ENCODE measurements at places on chromosomes 7 and 10. TPM values are rescaled to one million over a fixed set of nuclear protein-coding genes. Genes with fewer than 3 reads are reported as not detected.

DNA sequence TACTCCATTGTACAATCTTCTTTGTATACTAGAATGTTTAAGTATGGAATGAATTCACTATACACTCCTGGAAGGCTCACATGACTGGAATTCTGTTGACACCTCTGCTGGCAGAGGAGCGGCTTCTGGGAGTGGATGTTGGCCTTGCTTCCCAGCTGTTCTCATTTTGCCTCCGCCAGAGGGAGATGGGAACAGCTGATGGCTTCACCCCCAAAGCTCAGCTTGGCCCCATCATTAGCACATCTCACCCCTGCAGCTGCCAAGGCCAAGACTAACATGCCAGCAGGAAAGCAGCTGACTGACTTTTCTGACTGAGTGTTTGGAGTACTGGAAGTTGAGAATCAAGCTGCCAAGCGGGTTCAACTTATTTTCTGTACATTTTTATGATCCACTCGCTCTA lies 15.1 kb downstream of the ADAM12 start:
- no peak for DNase-seq

- no peak for DNase-seq
These were observed 52.3 kb upstream of the SLC35B4 start for GRCh38 chr7:134368851-134369544.

DNA sequence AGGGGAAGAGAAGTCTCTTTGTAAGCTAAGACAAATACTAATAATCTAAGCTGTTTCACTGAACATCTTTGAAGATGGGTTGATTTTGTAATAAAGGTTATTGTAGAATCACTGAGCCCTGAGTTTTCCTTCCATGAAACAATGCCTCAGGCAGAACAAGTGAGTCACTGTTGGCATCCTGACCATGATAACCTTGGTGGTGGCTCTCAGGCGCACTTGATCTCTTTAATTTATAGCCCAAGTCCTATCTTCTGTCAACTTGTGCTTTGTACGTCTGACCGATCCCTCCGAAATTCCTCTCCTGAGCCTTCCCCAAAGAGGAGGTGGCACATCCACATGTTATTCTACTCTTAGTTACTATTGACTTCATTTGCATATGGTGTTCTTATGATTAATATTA lies 812.9 kb downstream of the REEP3 start:
- no peak for DNase-seq

DNA sequence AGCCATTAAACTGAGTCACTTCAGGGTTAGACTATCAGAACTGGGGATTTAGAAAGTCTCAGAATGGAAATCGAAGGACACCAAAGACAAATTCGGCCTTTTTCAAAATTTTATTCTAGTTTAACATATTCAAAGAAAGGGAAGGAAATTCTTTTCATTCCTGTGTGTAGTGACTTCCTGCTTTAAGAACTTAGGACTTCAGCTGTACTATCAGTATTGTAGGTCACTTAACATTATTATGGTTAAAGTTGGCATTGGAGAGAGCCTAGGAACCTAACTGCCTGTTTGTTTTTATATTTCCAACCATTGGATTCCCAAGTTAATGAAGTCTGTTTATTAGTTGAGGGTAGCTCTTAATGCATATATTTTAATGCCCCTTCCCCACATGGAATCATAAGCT lies 63.7 kb downstream of the PTEN start:
- no peak for DNase-seq

The OR13A1 gene
- polyA plus RNA-seq = 0.04 TPM

The UBTD1 gene
- 9.8 TPM for polyA plus RNA-seq
